Mesothelial cell of epicardium (in vitro differentiated cells): ENCODE measurements at places on chromosomes 11 and 22. TPM values are rescaled to one million over a fixed set of nuclear protein-coding genes. Genes with fewer than 3 reads are reported as not detected.

- DNase-seq = no peak
Measured at GRCh38 chr11:35804451-35805040, 139.3 kb upstream of the LDLRAD3 start.

DNA sequence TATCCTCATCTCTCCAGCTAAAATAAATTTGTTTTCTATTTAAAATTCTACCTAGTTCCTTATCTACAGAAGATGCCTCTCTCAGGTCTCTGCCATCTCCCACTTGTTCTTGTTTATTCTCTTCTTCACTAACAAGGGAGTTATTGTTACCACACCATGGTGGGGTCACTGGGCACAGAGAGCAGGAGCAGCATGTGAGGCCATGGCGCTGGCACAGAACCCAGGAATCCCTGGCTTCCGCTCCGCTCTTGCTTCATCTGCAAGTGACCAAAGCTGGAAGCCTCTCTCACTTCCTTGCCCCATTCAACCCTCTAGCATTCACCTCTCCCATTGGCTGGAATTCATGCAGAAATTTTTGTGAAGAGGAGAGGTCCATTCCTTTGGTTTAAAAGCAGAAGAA is 190.7 kb upstream of the NCAM1 start:
- DNase-seq = no peak

- DNase-seq = no peak
Measured at GRCh38 chr11:84800755-84801346, 826.3 kb downstream of the DLG2 start.

- DNase-seq = no peak
Measured at GRCh38 chr11:82718307-82718706, 15.4 kb downstream of the FAM181B start.

DNA sequence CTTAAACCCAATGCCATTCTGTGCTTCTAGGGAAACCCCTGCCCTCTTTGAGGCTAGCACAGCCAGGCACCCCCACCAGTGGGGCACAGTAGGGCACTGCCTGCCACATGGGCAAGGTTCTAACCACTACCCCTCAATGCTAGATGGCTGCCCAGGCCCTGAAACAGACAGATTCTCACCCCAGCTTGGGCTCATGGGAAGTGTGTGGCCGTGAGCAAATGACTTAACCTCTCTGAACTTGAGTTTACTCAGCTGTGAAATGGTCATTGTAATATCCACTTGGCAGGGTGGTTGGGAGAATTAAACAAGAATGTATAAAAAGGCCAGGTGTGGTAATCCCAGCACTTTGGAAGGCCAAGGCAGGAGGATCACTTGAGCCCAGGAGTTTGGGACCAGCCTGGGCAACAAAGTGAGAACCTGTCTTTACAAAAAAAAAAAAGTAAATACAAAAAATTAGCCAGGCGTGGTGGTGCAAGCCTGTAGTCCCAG is 22.4 kb downstream of the C22orf23 start:
- no peak for DNase-seq

- DNase-seq = no peak
Measured at GRCh38 chr11:55106391-55106790, 155.6 kb upstream of the TRIM48 start.

DNA sequence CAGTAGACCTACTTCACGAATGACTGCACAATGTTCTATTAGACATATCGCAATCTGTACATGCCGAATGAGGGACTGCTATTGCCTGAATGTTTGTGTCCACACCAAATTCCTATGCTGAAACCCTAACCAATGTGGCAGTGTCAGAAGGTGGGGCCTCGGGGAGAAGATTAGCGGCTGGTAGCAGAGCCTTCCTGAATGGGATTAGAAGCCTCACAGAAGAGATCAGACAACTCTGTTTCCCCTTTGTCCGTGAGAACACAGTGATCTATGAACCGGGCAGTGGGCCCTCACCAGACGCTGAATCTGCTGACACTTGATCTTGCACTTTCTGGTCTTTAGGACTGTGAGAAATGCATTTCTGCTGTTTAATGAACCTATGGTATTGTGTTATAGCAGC is 33.1 kb downstream of the LRFN4 start:
- no peak for DNase-seq

Gene SYT13
- total RNA-seq = 6.8 to 9.0 TPM (median 8.1 TPM) in 3 replicates

Gene NCAM1
- total RNA-seq = 137 to 141 TPM (median 139 TPM) in 3 replicates

Gene FGF19
- not detected in 3 replicates for total RNA-seq
